ENCODE measurements at places on chromosomes 6 and 20. TPM values are rescaled to one million over a fixed set of nuclear protein-coding genes. Genes with fewer than 3 reads are reported as not detected.

DNA sequence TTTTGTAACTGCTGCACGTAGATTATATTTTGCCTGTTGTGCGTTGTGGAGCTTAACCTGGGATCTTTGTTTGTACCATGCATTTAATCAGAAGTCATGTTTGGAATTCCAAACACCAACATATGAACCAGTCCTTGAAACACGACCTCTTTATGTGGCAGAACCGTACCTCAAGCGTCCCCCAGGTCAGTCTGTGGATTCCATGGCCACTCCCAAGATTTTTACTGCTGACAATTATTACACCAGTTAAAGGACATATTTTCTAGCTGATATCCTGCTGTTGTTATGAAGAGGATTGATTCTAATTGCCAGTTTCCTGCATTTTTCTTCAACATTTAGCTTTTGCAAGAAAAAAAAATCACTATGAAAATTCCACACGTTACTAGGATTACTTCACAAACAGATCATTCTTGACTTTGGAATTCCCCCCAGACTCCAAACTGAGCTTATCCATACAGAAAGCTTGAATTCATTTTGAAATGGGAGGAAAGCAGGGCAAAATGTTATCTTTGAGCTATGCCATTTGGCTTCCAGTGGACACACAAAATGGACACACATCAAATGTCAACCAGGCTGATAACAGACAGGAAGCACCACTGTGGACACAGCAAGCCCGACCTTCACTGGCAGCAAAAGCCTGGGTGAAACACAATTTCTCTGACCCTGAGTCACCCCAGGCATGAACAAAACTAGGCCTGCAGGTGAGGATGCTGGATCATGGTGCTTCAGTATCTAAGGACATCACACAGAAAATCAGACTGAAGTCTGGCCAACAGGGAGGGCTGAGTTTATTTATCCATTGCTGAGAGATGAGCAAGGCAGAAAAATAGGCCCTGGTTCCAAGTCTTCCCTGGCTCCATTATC, 542.9 kb upstream of the JAG1 start:
- no peak for DNase-seq

- DNase-seq = no peak
Measured at GRCh38 chr20:40726776-40727175, 37.7 kb upstream of the MAFB start.

- DNase-seq = no peak
Measured at GRCh38 chr20:49160057-49160929, 27.8 kb downstream of the STAU1 start.

DNA sequence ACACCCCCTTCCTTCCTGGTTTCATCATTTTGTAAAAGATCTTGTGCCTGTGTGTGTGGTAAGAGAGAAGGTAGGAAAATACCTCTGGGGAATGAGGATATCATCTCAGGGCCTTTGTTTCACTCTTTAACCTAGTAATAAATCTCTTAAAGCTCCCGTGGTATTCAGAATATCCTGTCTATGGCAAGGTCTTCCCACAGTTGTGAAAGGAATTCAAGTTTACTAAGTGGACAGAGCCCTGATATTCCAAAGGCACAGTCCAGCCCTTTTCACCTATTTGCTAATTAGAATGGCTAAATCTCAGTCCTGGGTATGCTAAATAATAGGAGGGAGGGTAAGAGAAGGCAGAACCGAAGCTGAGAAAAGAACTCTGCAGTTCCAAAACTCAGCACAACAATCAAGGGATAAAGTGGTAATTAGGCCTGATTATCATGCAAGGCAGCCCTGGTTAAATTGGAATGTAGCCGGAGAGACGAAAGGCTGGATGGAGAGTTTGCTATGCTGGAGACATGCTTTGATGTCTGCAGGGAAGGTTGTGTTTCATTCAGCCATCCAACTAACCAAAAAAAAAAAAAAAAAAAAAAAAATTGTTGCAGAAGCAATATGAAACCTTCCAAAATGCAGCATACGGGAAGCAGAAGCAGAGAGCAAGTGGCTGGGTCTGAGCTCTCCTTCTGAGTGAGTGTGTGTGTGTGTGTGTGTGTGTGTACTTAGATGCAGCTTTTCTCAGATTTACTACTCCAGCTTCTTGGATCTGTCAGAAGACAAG, 28.5 kb upstream of the PIM1 start:
- DNase-seq = no peak

- DNase-seq = peak; percentile 62
Measured at GRCh38 chr20:5191829-5192569, 65.2 kb downstream of the CDS2 start.

DNA sequence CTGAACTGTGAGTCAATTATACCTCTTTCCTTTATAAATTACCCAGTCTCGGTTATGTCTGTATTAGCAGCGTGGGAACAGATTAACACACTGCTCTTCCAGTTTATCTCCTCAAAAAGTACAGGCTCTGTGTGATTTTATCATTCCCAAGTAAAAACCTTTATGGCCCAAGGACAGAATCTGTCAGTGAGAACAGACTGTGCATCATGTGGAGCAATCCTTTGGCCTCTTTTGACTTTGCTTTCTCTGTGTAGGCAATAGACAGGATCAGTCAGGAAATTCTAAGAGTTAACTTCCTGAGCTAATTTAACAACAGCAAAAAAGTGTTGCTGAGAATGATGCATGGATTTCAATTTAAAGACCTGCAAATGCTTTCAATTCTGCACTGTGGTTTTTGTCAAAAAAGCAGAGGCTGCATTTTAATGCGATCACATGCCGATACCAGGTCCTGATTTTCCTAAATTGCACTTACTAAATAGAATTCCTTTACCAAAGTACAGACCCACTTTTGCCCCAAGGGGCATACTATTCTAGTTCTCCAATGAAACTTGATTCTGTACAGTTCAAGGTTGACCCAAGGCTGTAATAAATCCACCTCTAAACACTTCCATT, 246.7 kb upstream of the MARCKS start:
- DNase-seq = no peak

DNA sequence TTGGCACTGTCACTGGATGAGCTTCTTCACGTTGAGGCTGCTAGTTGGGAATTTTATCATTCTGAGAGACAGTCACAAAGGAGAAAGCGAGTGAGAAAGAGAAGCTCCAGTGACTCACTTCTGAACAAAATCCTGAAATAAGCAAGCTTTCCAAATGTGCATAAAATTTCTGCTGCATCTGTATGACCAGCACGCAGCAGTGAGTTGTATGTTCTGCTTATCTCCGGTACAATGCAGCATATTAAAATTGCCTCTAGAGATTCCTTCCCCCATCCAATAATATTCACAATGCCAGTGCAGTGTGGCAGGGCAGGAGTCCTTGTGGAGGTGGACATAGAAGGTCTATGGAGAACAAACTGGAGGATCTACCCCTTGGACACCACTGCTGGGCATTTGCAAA, 290.5 kb downstream of the ADGB start:
- no peak for DNase-seq

UBE2C gene
- polyA plus RNA-seq = 27.1 TPM

STK4 gene
- 9.3 TPM for polyA plus RNA-seq

Measured in forelimb muscle (tissue), 1 donor.